ENCODE measurements at places on chromosomes 1 and 21.
A peak's percentile ranks its signal among the peaks of the same experiment; 100 is the strongest.

DNA sequence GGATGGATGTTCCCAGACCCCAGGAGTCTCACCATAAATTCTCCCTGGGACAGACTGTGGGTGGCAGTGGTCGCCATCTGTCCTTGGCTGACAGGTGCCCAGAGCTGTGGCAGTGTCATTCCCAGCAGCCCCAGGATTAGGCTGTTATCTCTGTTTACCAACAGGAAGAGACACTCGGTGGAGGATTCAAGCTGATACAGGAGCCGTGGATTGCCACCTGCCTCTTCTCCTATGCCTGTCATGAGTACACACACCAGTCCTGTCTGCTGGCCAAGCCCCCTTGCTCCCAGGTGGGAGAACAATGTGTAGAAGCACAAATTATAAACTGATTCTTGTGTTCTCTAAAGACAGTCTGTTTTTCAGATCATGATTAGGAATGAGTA, 152.6 kb downstream of the ETS2 start:
- DNase-seq, result no peak

GRCh38 chr1:208174731-208175507, 69.3 kb downstream of the PLXNA2 start:
- no peak for DNase-seq

DNA sequence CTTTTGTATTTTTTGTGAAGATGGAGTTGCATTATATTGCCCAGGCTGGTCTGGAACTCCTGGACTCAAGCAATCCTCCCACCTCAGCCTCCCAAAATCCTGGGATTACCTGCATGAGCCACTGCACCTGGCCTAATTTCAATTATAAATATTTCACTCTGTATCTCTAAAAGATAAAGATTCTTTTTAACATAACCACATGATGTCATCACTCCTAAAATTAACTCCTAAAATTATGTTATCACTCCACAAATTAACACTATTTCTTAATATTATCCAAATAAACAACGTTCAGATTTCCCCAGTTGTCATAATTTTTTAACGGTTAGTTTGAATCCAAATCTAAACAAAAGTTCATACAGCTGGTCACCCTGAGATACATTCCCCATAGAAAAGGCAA, 43.0 kb downstream of the DESI2 start:
- no peak for DNase-seq

DNA sequence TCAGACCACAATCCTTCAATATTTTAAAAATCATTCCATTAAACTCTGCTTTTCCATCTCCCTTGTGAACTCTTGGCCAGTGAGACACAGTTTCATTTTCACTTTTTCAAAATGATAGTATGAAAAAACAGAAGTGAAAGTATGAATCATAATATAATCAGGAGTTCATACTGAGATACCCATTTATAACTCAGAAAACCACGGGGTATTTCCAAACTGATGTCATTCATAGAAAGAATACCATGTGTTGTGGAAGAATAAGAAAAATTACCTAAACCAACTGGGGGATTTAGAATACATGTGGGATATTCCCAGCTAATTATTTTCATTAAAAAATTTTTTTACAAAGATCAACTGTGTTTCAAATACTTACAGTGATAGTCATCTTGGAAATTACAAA, 149.9 kb downstream of the MRPL39 start:
- DNase-seq, result no peak

GRCh38 chr1:54499097-54499359, 49.0 kb upstream of the ACOT11 start:
- no peak for DNase-seq

DNA sequence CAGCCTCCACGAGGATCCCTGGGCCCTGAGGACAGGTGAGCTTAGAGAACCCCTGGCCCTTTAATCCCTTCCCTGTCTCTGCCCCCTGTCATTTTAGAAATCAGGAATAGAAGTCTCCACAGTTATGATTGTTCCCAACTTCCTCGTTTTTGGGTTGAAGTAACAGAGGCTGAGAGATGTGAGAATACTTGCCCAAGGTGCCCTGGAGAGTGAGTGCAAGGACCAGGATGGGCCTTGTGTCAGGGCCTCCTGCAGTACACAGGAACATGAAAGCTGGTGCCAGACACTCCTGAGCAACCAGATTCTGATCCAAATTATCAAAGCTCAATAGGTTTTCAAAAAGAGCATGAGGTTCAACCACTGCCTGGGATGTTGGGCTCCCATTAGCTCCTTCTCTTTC, 10.1 kb downstream of the HLX start:
- DNase-seq, result no peak

GRCh38 chr21:23003951-23004350, 2005.7 kb downstream of the NCAM2 start:
- no peak for DNase-seq

- DNase-seq, result no peak
Measured at GRCh38 chr1:212062832-212063438, 27.4 kb downstream of the DTL start.

DNA sequence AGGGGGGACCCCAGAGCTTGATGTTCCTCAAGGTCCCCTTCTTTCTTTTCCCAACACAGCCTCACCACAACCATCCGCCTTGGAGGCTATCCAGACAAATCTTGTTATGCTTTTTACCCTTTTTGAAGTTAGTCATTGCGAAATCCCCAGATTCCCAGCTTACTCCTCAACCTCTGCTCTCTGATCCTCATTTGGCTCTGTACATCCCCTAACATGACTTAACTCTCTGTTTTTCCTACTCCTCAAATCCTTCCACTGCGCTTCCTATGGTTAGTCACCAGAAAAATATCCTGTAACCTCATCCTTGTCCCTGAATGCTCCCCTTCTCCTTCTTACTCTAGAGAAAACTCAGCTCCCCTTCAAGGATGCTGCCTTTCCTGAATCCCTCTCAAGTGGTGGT, 189.1 kb upstream of the POU3F1 start:
- DNase-seq, result no peak

DNA sequence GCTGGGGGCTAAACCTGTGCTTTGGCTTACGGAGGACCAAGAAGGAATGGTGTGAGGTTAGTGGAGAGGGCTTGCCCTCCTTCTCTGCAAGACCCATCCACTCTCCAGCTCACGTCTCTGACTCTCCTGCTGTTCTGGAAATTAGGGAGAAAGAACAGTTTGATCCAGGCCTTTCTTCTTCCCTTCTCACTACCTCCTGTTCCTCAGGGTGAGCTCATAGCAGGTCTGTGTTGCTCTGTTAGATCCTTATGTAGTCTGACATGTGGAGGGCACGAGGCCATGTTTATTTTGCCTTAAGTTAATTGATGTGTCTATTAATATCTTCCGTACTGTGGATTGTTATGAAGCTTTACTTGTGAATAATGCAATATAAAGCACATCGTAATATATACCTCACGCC, 315.0 kb downstream of the GRIK1 start:
- DNase-seq, result no peak

DNA sequence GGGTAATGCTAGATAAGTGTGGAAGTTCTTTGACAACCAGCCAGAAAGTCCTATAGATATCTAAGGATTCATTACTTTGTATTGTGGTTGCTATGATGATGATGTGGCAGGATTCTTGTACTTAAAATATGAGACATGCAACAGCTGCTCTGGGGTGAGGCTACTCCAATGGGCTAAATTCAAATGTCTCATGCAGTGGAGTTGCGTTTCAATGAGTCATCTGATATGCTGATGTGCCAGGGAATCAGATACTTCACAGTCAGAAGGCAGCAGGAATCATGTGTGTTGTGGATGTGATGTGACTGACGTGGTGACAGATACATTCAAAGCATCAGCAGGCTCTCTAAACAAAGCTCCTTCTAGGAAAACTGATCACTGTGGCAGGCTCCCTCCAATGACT, 66.5 kb downstream of the TSEN15 start:
- no peak for DNase-seq

GRCh38 chr1:7680207-7680954, 90.7 kb upstream of the VAMP3 start:
- DNase-seq, result peak; percentile 30

- no peak for DNase-seq
Measured at GRCh38 chr1:225555821-225556220, 97.1 kb downstream of the ENAH start.

DNA sequence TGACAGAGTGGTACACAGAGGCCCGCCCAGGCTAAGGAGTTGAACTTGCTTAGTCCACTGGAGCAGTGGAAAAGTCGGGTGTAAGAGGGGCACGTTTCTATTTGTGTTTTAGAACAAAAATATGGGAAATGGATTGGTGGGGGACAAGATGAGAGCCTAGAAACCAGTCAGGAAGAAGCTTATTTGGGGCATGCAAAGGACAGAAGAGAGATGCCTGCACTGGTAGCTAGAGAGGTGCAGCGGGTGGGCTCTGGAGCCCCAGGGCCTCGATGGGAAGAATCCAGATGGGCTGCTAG, 1.2 kb upstream of the LIN9 start:
- DNase-seq, result no peak

DNA sequence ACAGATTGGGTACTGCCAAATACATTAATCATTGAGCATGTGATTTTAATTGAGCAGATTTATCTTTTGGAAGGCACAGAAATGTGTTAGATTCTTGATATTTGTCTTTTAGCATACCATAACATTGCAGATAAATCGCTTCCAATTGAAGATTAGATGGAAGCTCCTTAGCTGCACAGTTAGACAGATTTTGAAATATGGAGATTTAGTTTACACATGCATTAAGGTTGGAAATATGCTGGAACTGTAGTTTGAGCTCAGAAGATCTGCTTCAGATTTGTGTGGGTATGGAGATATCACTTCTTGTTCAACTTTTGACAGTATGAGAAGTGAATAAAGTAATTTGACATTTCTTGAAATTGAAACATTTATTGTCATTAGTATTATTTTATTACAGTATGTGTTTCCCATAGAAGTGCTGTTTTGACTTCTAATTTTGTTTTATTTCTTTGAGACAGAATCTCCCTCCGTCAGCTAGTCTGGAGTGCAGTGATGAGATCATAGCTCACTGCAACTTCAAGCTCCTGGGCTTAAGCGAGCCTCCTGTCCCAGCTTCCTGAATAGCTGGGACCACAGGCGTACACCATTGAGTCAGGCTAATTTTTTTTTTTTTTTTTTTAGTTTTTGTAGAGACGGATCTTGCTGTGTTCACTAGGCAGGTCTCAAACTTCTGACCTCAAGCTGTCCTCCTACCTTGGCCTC, 29.1 kb downstream of the THRAP3 start:
- no peak for DNase-seq

GRCh38 chr1:224957696-224958095, 28.2 kb downstream of the DNAH14 start:
- no peak for DNase-seq

DNA sequence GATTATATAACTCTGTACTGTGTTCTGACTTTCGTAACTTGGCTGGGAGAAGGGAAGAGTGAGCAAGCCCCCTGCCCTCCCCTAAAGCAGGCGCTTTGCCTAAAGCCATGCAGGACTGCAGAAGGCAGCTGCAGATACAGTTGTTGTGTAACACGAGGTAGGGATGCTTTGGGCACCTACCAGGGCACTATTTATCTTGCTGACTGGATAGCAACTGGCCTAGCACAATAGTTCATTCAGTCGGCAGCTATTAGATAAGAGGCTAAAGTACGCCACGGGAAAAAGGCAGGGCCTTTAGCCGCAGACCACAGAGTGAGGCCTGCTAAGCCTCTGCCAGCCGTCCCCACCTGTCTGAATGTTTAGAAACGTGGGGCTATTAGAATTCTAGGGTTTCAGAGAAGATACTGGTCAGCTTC, 80.9 kb downstream of the TTC3 start:
- DNase-seq, result no peak

DNA sequence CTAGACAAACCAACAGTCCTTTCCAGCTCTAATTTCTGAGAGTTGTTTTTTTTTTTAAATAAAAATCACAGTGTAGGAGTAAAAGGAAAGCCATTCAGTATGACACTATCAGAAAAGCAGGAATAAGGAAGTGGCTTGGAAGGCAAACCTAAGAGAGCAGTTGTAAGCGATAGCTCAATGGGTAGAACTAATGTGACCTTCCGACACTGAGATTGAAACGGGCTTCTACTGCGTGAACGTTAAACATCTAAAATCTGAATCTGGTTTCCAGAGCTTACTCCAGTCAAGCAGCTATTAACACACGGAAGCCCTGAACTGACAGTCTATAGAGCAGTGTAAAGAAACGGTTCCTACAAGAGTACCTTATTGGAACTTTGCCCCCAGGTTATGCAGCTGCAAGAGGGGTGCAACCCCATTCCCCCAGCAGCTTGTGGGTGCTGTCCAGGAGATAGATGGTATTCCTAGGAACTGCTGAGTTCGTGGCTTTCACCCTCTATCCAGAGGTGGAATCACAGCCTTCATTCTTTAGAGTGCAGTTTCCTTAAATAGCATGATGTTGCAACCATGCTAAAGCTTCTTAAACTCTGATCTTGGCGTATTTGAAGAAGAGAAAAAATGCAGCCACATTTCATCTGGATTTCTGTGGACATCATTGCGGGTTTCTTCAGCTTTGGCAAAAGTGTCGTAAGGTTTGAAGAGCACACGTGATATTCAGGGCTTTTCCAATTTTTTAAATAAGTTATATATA, 3.3 kb upstream of the IRF2BP2 start:
- no peak for DNase-seq

DNA sequence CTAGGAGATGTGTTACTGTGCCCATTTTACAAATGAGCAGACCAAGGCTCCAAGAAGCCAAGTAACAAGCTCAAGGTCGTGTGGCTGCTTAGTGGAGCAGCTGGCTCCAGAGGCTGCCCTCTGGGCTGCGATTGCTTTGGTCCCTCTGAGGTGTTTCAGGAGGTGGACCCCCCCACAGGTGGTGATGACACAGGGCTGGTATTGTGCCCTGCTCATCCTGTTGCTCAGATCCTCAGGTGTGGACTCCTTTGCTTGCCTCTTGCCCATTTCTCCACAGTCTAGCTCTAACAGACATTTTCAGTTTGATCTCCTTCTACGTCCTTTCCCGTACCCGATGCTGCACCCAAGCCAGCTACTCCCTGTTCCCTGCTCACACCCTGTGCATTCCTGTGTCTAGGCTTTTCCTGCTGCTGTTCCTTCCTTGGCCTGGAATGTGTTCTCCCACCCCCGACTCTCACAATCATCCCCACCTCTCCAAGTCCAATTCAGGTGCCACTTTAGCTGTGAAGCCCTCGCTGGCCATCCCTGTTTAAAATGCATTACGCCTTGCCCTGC, 28.1 kb upstream of the GRHL3 start:
- no peak for DNase-seq

- no peak for DNase-seq
Measured at GRCh38 chr21:34986561-34987500, 62.3 kb downstream of the RUNX1 start.

- DNase-seq, result no peak
Measured at GRCh38 chr1:119738100-119738720, 26.5 kb downstream of the PHGDH start.

DNA sequence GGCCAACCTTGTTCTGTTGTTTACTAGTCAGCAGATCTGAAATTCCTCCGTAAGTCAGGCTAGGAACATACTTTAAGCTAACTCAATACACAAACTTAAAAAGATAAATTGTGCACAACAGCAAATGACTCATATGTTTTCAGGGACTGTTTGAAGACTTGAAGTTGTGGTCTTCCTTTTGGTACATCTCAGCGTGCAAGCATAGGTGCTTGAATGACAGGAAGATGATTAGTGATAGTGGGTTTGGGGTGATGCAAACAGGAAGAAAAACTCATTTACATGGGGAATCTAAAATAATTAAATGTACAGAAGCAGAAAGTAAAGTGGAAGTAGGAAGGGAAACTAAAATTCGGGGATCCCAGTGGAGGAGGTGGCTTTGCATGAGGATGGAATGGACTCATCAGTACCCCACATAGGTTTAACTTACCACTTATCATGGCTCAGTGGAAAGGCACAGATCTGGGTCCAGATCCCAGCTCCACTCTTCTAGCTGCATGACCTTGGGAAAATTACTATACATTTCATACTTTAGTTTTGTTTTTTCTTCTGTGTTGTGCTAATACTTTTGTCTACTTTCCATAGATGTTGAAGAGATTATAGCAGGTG, 122.3 kb downstream of the XCL2 start:
- DNase-seq, result no peak

- no peak for DNase-seq
Measured at GRCh38 chr21:37331411-37331810, 35.2 kb upstream of the DYRK1A start.
